CD4-positive, alpha-beta T cell treated with Interleukin-4 for 1 hour (primary cell): ENCODE measurements at places on chromosomes 12 and 14.

GRCh38 chr12:65741656-65742017, 82.6 kb upstream of the HMGA2 start:
- DNase-seq, result no peak

- no peak for DNase-seq
These were observed 320.2 kb downstream of the GRIN2B start for GRCh38 chr12:13661005-13661887.

GRCh38 chr14:33702293-33702692, 248.6 kb downstream of the EGLN3 start:
- no peak for DNase-seq

GRCh38 chr12:124867401-124867930, 3.8 kb upstream of the SCARB1 start:
- no peak for DNase-seq

- DNase-seq, result no peak
These were observed at the start of gene PYGL for GRCh38 chr14:50943943-50944646. Gene PYGL, minus strand, starts transcription at chr14:50944483. Its CDS starts 80 bp downstream, at chr14:50944403.

DNA sequence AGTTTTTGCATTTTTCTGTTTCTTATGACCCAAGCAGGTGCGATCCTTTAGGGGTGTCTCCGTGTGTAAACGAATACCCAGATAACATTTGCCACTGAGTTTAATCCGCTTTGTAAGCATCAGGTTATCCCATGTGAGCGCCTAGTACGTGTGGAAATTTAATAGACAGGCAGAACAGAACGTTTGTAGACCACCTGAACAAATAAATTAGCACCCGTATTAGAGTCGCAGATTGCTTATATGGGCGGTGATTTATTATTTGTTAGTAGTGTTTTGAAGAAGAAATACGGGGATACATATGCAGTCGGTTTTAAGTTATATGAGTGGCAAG, 325 bp downstream of the C12orf60 start:
- no peak for DNase-seq

GRCh38 chr12:26845057-26845666, 12.2 kb upstream of the ITPR2 start:
- DNase-seq, result peak; percentile 18
